Fibroblast of lung (primary cell): ENCODE measurements at places on chromosomes 7 and 10. TPM values are rescaled to one million over a fixed set of nuclear protein-coding genes. Genes with fewer than 3 reads are reported as not detected.

NAT16 gene
- polyA plus RNA-seq, result not detected in 2 replicates

- no peaks in the 10 kb centered on the region for H3K27me3 ChIP-seq
- H3K36me3 ChIP-seq, result no peaks in the 10 kb centered on the region
- DNase-seq, result no peak
- H3K4me1 ChIP-seq, result no peaks in the 10 kb centered on the region
- no peak overlapping the region for H3K4me3 ChIP-seq
- H3K27ac ChIP-seq, result no peak overlapping the region
Measured at GRCh38 chr7:18278316-18278715, 217.2 kb upstream of the HDAC9 start.

LRRC72 gene
- polyA plus RNA-seq, result not detected in 2 replicates

ETV1 gene
- polyA plus RNA-seq, result 13.3 and 75.5 TPM in 2 replicates

DNA sequence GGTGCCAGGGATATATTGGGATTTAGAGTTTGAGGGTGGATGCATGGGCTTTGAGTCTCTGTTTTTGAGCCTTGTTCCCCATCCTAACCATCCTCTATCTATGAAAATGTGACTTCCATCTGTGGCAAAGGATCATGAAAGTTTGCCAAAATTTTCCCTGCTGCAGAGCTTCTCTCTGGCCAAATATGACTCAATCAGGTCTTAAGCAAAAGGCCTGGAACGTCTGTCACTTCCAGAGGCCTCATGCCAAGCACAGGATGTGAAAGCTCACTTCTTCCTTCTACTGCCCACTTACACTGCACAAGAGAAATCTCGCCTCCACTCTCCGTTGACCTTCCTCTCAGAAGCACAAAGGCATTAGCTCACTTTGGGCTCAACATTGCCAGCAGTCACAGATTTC lies 696.9 kb upstream of the NRP1 start:
- no peak overlapping the region for H3K4me3 ChIP-seq
- H3K36me3 ChIP-seq, result no peaks in the 10 kb centered on the region
- peaks cover 2% of the 10 kb centered on the region for H3K4me1 ChIP-seq
- no peaks in the 10 kb centered on the region for H3K27me3 ChIP-seq

- no peak overlapping the region for H3K4me3 ChIP-seq
- no peak overlapping the region for H3K27ac ChIP-seq
- peak; percentile 85 for DNase-seq
- H3K4me1 ChIP-seq, result no peaks in the 10 kb centered on the region
Measured at GRCh38 chr10:22931948-22932347, 4.1 kb downstream of the ARMC3 start.

DNA sequence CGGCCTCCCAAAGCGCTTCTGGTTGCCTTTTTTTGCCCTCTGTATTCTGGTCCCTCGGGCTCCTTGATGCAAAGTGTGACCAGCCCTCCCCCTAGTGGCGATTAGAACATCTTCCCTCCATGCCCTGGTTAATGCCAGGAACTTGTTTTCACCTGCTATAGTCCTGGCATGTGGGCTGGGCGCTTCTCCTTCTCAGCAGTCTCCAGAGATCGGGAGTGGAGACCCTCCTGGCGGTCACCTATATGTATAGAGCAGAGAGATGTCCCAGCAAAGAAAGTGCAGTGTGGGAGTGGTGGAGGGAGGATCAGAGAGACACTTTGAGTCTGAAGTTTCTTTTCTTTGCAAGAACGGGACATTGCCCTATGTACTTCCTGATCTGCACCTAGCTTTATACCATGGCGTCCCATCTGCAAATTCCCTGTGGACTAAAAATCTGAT lies 264.1 kb downstream of the OTUD1 start:
- peak; percentile 64 for DNase-seq
- no peaks in the 10 kb centered on the region for H3K36me3 ChIP-seq
- H3K4me1 ChIP-seq, result no peaks in the 10 kb centered on the region
- no peaks in the 10 kb centered on the region for H3K27me3 ChIP-seq
- no peak overlapping the region for H3K27ac ChIP-seq

PPP1R9A gene
- polyA plus RNA-seq, result 0.38 and 0.68 TPM in 2 replicates

DNA sequence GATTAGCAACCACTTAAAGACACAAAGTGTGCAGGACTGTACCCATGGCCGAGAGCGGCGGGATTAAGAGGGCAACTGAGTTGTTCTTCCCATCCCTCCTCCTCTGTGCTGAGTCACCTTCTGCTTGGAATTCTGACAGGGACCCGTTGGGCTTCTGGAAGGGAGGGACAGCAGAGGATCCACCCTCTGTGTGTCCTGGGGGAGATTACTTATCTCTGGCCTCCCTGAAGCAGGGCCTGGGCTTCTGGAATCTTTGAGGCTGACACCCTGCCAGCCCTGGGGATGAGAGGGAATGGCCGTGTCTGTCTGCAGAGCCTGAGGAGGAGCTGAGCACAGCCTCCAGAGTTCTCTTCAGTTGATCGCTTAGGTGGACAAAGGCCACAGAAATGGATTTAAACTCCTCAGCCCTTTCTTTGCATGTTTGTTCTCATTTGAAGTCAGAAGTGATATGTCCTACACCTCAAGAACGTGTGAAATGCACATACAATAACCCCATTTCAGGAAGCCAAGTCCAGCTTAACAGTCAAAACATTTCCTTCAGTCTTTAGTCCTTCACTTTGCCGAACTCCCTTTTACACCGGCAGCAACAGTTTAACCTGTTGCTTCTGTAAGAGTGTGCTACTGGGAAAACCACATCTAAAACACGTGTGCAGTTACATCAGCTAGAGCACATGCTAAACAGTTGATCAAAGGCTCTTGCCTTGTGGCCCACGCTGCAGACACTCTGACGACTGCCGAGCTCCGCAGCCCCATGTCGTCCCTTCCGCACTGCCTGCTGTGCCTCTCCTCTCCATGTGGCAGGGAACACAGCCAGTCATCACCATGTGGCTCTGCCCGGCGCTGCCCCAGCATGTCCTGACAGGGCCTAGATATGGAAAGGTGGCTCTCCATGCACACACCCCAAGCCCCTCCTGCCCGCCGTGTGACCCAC lies 55.7 kb downstream of the IKZF1 start:
- no peak overlapping the region for H3K4me3 ChIP-seq
- H3K27ac ChIP-seq, result no peak overlapping the region
- H3K27me3 ChIP-seq, result no peaks in the 10 kb centered on the region
- no peak for DNase-seq

TMEM176A gene
- polyA plus RNA-seq, result 0.12 and 0.38 TPM in 2 replicates

- no peaks in the 10 kb centered on the region for H3K27me3 ChIP-seq
- DNase-seq, result peak; percentile 76
- no peaks in the 10 kb centered on the region for H3K36me3 ChIP-seq
- no peaks in the 10 kb centered on the region for H3K4me1 ChIP-seq
- no peak overlapping the region for H3K4me3 ChIP-seq
Measured at GRCh38 chr7:14197280-14197679, 207.8 kb upstream of the ETV1 start.

DNA sequence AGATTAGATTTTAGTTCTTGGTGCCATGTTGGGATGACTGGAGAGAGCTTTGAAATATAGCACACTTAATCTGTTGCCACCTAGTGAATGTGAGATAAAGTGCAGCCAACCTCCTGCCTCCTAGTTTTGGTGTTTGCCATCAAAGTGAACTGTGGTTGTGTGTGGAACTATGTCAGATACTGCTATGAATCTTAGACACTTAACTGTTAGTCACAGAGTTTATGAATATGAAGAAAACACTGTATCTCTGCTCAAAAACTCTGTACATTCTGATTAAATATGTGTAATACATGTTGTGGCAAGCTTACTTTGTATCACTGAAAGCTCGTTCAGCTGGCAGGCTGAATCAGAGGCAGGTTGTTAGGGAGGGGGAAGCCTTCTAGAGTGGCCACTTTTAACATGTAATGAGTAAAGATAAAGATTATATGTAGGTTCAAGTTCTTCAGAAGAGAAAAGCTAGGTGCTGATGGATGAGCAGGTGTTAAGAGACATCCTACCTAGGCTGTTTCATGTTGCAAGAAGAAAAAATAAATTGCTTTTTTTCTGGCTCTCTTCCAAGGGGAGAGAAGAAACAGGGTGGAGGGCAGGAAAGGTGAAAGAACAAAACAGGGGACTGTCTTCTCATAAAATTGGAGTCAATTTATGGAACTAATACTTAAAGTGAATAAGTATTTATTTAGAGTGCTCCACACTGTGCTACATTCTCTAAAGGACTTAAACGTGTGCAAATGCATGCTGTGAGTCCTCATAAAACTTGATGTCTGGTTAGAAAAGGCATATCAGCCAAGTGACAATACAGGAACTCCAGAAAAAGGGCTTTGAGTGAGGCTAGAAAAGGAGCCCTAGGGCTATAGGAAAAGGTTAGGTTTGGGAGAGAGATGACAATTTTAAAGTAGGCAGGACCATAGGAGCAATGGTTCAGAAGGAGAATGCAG lies 14.1 kb upstream of the LAMB1 start:
- no peak overlapping the region for H3K27ac ChIP-seq

- H3K27me3 ChIP-seq, result no peaks in the 10 kb centered on the region
- peaks cover 2% of the 10 kb centered on the region for H3K4me1 ChIP-seq
- no peak overlapping the region for H3K4me3 ChIP-seq
- H3K36me3 ChIP-seq, result no peaks in the 10 kb centered on the region
Measured at GRCh38 chr7:42186151-42186550, 50.9 kb downstream of the GLI3 start.

DNA sequence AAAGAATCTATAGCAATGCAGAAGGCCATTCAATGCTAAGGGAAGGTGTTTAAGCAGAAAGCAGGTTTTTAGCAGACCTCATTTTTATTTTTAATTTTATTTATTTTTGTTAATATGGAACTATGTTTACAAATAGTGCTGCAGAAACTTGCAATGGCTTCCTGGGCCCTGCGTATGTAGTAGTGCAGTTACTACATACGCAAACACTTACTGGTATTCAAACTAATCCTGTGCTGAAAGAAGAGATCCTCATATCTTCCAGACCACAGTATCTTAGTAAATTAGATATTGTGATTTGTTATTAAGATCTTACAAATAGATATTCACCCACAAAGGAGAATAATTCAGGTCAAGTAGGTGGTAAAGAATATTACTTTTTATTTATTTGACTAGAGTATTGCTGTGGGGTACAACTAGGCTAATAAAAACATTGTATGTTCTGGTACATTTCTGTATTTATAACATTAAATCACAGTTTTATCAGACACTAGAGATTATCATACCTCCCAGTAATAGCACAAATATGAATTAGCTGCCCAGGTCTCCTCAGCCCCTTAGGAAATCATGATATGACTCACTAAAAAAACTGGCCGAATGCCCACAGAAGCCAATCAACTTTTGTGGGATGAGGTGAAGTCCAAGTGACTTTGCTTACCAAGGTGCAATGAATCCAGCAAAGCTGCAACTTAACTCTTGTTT lies 57.6 kb downstream of the RNLS start:
- DNase-seq, result peak; percentile 70
- no peak overlapping the region for H3K27ac ChIP-seq
- no peaks in the 10 kb centered on the region for H3K4me1 ChIP-seq

- H3K4me3 ChIP-seq, result no peak overlapping the region
- peaks cover 7% of the 10 kb centered on the region for H3K36me3 ChIP-seq
- DNase-seq, result no peak
- H3K27ac ChIP-seq, result no peak overlapping the region
Measured at GRCh38 chr7:47500103-47500563, 81.8 kb downstream of the TNS3 start.

CFAP58 gene
- polyA plus RNA-seq, result 0.24 and 0.42 TPM in 2 replicates

- H3K4me3 ChIP-seq, result no peak overlapping the region
- H3K36me3 ChIP-seq, result no peaks in the 10 kb centered on the region
- H3K27me3 ChIP-seq, result no peaks in the 10 kb centered on the region
- no peak overlapping the region for H3K27ac ChIP-seq
- no peaks in the 10 kb centered on the region for H3K4me1 ChIP-seq
Measured at GRCh38 chr7:12554872-12555271, 15.6 kb upstream of the SCIN start.

HPS6 gene
- polyA plus RNA-seq, result 8.0 and 9.4 TPM in 2 replicates

DNA sequence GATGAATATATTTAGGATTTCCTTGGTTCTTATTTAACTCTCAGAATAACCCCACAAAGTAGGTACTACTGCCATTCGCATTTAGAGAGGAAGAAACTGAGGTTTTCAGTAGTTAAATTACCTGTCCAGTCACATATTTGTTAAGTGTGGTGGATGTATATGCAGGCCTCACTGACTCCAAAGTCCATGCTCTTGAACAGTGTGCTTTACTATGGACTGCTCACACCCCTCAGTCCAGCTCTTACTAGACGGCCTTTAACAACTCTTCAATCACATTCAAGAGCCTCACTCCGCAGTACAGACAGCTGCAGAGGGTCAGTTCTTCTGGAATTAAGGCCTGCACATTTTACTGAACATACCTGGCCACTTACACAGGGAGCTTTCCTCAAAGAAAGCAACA lies 36.2 kb downstream of the ZNF248 start:
- H3K4me1 ChIP-seq, result no peaks in the 10 kb centered on the region
- no peak overlapping the region for H3K4me3 ChIP-seq
- no peak for DNase-seq
- H3K27ac ChIP-seq, result no peak overlapping the region

AGBL3 gene
- 0.56 and 0.78 TPM in 2 replicates for polyA plus RNA-seq
